Right lung (tissue), 10 donors: ENCODE measurements at places on chromosomes 5 and 9.

- DNase-seq = no peak
These were observed 19.7 kb downstream of the HMGXB3 start for GRCh38 chr5:150020249-150020648.

GRCh38 chr5:350355-350754, 28.8 kb downstream of the AHRR start:
- DNase-seq = no peak

- no peak for DNase-seq
These were observed 51.4 kb downstream of the ATP10B start for GRCh38 chr5:160800375-160801275.

GRCh38 chr9:114004221-114004716, 73.8 kb downstream of the AMBP start:
- DNase-seq = peak; percentile 60

- DNase-seq = no peak
These were observed 194.7 kb downstream of the SREK1 start for GRCh38 chr5:66338828-66339227.

- DNase-seq = no peak
These were observed 4.0 kb downstream of the CCDC192 start for GRCh38 chr5:127707209-127707608.

- peak; percentile 28 for DNase-seq
These were observed 2.9 kb downstream of the STXBP1 start for GRCh38 chr9:127614961-127615360.

GRCh38 chr5:154313360-154314017, 123.0 kb downstream of the GALNT10 start:
- no peak for DNase-seq

DNA sequence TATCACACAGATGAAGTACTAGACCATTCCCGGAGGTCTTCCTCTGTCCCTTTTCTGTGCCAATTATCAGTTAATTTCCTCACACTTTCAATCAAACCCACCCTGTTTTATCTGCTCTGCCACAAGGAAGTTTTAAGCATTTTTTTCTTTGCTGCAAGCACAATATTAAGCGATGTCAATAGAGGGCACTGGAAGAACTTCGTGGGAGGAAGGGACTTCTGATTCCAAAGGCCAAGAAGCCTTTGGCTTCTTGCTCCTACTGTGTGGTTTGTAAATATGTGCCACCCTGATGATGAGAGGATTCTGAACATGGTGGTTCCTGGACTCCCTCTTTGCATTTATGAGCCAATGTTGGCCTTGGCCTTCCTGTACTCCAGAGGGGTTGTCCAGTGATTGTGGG, 1712.5 kb upstream of the C9orf72 start:
- DNase-seq = no peak

DNA sequence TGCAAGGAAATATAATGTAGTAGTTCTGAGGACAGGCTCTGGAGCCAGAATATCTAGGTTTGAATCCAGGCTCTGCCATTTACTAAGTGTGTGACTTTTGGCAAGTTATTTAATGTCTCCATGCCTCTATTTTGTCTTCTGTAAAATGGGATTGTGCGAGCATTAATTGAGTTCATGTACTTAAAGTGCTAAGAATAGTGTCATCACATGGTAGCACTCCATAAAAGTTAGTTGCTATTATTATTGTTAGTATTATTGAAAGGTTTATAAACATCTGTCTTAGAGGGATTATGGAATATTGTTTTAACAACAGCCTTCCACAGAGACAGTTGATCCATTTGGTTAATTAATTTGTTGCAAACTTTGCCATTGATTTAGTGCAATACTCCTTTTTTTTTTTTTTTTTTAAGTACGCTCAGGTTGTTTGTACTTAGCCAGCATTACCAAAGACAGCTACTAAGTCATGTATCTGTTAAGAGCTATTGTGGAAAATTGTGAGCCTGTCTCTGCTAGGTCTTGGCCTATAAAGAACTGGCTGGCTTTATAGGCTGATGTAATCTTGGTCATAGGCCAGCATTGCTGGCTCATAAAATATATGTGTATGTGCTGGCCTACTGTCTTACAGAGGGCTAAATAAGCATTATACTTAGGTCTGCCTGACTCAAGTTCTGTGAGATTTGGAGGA, 174.7 kb downstream of the WDR70 start:
- DNase-seq = no peak

DNA sequence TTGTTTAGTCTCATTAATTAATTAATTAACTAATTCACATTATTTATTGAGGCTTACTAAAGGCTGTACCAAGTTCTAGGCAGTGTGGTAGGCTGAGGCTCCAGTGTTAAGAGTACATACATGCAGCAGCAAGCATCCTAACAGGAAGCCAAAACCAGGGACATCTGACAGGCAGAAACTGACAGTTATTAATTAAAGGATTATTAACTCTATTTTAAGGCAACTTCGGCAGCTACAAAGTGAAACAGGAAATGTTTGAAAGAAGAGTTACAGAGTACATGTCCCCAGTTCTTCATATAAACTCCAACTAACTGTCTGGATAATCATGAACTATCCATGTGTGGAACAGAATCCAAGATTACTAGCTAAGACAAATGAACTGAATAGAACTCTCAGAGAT, 39.3 kb upstream of the GABRB2 start:
- DNase-seq = no peak

GRCh38 chr9:136667214-136667939, 4.7 kb downstream of the EGFL7 start:
- no peak for DNase-seq

- no peak for DNase-seq
These were observed 134.7 kb downstream of the CDH6 start for GRCh38 chr5:31328040-31328733.

GRCh38 chr5:111454198-111454622, 58.1 kb downstream of the STARD4 start:
- peak; percentile 81 for DNase-seq

DNA sequence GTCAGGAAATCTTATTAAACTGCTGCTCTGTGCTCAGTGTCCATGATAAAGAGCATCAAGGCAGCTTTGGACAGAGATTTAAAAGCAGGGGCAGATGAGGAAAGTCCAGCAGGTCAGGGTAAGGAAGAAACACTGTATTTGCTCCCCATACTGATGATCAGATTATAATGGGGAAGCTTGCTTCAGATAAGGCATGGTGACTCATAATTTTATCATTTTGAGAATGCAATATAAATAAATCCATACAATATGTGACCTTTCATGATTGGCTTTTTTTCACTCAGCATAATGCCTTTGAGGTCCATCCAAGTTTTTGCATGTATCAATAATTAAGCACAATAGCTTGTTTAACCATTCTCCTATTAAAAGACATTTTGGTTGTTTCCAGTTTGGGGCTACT, 48.1 kb upstream of the LHFPL2 start:
- no peak for DNase-seq

GRCh38 chr5:137516251-137516797, 17.2 kb upstream of the SPOCK1 start:
- no peak for DNase-seq

GRCh38 chr5:67901814-67902496, 313.6 kb upstream of the PIK3R1 start:
- no peak for DNase-seq

GRCh38 chr9:25412646-25413045, 265.6 kb downstream of the TUSC1 start:
- DNase-seq = no peak

- DNase-seq = no peak
These were observed 60.3 kb downstream of the UBAP2 start for GRCh38 chr9:33988219-33988890.

DNA sequence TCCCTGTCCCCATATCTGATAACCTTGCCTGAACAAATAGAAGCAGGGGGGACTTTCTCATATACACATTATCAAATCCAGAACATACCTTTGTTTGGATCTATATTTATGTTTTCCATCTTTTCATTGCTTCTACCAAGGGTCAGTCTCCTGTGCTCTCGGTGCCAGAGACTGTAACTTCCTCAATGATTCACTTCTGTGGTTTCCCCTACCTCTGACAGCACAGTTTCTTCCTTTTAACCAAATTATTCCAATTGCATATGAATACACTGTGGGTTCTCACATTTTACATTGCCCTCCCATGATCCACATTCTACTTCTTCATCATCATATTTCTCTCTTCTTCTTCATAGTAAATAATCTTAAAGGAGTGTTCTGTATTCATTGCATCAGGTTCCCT, 32.2 kb downstream of the NMUR2 start:
- DNase-seq = no peak

GRCh38 chr5:74454263-74455030, 186.1 kb downstream of the ENC1 start:
- no peak for DNase-seq

GRCh38 chr9:24011881-24012280, 185.8 kb upstream of the ELAVL2 start:
- DNase-seq = no peak

GRCh38 chr5:169029037-169029436, 271.9 kb downstream of the SLIT3 start:
- DNase-seq = no peak

- DNase-seq = no peak
These were observed 128.7 kb downstream of the CDC42SE2 start for GRCh38 chr5:131392466-131393095.

DNA sequence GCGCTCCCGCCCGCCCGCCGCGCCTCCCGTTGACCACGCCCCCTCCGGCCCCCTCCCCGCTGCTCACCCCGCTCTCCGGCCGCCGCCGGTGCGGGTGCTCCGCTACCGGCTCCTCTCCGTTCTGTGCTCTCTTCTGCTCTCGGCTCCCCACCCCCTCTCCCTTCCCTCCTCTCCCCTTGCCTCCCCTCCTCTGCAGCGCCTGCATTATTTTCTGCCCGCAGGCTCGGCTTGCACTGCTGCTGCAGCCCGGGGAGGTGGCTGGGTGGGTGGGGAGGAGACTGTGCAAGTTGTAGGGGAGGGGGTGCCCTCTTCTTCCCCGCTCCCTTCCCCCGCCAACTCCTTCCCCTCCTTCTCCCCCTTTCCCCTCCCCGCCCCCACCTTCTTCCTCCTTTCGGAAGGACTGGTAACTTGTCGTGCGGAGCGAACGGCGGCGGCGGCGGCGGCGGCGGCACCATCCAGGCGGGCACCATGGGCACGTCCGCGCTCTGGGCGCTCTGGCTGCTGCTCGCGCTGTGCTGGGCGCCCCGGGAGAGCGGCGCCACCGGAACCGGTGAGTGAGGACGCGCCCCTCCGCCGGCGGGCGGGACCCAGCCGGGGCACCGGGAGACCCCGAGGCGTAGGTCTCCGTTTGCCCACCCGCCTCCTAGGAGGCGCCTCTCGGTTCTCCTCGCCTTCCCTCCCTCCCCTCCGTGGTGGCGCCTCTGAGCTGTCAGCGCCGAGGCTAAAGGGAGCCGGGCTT, at the start of gene VLDLR:
VLDLR (plus strand) TSS at position 66 of the 739 bp plus-strand sequence; CDS start at position 469, 403 bp downstream.
- DNase-seq = peak; percentile 75

DNA sequence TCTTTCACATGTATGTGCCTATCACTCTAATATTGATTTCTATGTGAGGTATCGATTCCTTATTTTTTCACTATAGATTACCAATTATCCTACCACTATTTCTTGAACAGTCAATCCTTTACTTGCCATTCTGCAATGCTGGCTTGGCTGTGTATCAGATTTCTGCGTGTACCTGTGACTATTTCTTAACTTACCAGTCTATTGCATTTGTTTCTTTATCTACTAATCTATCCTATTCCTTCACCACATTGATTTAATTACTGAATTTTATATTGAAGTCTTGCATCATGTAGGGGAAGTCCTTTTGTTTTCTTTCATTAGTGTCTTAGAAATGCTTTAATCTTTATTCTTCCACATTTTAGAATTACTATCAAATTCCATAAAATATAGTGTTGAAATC, 684.8 kb downstream of the LRRC70 start:
- DNase-seq = no peak

DNA sequence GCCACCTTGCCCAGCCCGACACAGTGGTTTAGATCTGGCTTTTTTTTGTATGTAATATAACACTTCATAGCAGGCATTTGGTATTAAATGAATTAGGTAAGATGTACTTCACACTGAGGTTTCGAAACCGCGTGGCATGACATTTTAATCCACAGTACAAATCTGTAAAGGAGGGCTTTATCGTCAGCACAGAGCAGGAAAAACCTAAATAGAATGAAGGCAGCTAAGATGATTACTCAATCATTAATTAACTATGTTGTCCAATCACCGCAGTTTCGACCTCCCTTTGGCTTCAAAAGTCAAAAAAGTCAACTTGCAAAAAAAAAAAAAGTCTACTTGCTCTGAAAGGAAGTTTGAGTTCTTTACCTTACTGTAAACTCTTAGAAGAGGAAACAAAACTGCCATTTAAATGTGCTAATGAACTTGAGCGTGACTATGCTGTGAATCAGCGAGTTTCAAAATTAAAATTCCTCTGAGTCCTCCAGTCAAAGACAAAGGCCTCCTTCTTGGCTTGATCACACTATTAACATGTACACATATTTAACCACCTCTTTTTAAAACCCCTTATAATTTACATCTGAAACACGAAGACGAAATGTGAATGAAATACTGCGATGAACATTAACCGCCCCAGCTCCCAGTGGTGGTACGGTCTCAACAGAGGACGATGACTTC, 698 bp upstream of the SEC24A start:
- peak; percentile 25 for DNase-seq

DNA sequence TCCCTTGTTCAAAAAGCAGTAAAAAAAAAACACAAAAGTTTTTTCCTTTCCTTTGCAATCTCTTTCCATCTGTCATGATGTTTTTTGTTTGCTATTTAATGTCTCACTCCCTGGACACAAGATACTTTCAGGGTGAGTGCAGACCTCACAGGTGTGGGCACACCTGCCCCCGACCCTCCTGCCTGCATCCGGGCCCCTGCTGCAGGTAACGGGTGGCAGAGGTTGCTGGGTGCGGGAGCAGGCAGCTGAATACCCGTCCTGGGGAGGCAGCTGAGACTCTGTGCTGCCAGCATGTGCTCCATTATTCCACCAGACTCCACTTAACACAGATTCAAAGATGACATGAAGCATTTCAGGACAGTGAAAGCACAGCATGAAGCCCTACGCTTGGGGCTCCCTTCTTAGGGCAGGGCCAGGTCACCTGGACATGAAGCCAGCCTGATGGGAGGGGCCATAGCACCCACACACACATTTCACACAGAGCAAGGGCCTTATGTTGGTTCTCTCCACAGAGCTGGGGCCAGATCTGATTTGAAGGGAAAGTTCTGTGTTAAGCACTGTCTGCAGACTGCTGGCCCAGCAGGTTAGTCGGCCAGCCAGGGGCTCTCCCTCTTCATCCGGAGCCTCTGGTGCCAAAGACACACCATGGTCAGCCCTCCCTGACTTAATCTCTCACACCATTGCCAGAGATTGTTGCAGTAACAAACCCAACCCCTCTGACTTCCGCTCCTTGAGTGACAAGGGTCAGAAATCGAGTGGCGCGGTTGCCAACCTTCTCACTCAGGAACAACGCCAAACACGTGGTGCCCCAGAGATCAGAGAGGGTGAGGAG, 13.0 kb downstream of the NEK6 start:
- no peak for DNase-seq

GRCh38 chr5:2006193-2006970, 123.7 kb upstream of the IRX4 start:
- DNase-seq = no peak

GRCh38 chr9:21770871-21771560, 31.4 kb upstream of the MTAP start:
- no peak for DNase-seq

GRCh38 chr5:24162343-24162742, 482.4 kb downstream of the CDH10 start:
- DNase-seq = no peak
